ENCODE measurements at places on chromosomes 16 and 17.

DNA sequence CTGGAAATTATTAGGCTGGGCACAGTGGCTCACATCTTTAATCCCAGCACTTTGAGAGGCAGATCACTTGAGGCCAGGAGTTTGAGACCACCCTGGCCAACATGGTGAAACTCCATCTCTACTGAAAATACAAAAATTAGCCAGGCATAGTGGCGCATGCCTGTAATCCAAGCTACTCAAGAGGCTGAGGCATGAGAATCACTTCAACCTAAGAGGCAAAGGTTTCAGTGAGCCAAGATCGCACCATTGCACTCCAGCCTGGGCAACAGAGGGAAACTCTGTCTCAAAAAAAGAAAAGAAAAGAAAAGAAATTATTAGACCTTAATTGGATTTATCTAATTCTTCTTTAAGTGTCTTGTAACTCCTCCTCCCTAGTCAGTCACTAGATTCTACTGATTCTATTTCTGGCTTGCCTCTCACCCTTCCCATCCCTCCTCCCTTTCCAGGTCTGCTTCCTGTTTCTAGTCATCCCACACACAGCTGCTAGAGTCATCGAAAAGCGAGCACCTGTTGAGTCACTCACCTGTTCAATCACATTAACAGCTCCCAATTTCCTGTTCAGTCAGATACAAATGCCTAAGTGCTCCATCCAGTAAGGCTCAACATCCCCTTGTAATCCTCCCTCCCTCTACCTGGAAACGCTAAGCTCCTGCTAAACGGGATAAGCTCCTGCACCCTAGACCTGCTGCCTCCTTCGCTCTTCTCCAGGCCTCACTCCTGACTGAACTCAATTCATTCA lies 34.6 kb downstream of the ERN1 start:
- DNase-seq, result no peak

- DNase-seq, result no peak
Measured at GRCh38 chr16:85591381-85591780, 21.7 kb upstream of the GSE1 start.

DNA sequence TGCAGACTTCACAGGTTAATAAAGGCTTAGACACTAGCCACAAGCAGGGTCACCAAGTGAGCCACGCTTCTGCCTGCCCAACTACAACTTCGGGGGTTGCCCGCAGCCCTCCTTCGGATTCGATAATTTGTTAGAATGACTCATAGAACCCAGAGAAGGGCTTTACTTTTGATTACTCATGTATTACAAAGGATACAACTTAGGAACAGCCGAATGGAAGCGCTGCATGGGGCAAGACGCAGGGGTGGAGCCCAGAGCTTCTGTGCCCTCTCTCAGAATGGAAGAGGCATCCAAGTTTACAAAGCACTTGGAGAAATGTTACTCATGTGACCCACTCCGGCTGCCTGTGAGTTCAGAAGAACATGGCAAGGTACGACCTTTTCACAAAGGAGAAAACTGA lies 7.5 kb upstream of the CDH5 start:
- no peak for DNase-seq

DNA sequence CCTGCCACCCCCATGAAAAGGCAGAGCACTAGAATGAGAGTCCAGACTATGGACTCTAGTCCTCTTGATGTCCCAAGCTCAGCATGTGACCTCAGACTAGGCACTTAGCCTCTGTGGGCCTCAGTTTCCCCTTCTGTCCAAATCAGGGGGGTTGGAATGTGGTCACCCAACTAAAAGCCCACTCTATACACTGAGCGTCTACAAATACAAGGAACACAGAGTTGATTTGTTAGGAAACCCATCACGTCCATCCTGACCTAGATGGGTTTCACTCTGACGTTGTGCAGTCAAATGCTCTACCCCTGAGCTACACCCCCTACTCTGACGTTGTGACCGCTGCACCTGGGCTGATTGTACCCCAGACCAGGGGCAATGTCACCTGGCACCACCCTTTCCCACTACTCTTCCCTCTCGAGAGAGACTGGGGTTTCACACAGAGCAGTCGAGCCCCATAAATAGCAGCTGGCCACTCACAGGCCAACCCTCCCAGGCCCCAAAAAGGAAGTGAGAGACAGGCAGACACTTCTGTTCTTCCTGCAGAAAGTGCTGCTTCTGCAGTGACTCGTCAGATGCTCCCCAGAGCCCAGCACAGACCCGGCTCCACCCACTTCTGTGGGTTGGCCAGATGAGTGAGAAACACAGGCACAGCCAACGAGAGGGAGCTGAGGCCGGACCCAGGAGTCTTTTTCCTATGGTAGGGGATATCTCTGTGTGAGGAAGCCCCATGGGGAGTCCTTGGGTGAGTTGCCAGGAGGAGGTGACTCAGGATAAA lies 16.1 kb upstream of the TNFRSF13B start:
- peak; percentile 68 for DNase-seq
